Stimulated activated CD4-positive, alpha-beta T cell treated with anti-CD3 and anti-CD28 coated beads, TNF-alpha, amount 100 ng/mL, for 1 hour (primary cell): ENCODE measurements at places on chromosomes 7 and 10.

DNA sequence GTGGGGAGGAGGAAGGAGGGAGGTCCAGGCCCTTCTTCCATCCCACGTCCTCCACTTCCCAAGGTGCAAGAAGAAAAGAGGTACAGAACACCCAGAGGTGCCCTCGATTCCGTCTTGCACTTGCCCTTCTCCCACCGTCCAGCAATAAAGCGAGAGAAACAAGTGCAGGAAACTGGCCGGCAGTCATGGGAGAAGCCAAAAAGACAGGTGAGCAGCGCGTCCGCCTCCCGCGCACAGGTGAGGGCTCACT is 1.3 kb downstream of the C10orf95 start:
- DNase-seq: no peak

DNA sequence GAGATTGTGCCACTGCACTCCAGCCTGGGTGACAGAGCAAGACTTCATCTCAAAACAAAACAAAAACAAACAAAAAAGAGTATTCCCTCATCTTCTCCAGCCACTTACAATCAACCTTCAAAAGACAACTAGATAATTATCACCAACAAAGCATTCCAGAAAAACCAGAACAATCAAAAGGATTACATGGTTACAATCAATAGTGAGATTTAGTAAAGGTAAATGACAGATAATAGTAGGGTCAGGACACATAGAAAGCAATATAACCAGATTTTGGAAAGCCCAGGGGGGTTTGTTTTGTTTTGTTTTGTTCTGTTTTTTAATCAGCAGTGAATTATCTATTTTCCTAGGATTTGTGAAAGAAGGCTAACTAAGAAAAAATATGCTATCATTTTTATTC is 91.0 kb upstream of the PTN start:
- DNase-seq: no peak

DNA sequence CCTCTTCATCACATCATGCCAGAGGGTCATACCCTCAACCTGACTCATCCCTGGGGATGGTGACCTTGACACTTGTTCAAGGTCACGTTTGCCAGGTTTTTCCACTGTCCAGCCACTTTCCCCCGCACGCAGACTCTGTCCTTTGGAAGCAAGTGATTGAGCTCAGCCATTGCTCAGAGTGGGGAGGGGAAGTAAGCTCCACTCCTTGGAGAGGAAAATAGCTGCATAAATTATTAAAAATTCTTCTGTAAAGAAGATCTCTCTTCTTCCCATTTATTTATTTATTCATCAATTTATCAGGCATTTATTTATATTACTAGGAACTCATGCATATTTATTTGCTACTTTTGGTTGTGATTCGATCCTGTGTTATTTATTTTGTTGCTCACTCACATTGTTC is 88.0 kb downstream of the GLRX3 start:
- DNase-seq: no peak

GRCh38 chr10:69179089-69179742 is 818 bp upstream of the SUPV3L1 start:
- no peak for DNase-seq

GRCh38 chr10:4652111-4653010 is 173.6 kb upstream of the AKR1E2 start:
- no peak for DNase-seq

GRCh38 chr7:155807789-155808548 is 4.3 kb downstream of the SHH start:
- DNase-seq: no peak

DNA sequence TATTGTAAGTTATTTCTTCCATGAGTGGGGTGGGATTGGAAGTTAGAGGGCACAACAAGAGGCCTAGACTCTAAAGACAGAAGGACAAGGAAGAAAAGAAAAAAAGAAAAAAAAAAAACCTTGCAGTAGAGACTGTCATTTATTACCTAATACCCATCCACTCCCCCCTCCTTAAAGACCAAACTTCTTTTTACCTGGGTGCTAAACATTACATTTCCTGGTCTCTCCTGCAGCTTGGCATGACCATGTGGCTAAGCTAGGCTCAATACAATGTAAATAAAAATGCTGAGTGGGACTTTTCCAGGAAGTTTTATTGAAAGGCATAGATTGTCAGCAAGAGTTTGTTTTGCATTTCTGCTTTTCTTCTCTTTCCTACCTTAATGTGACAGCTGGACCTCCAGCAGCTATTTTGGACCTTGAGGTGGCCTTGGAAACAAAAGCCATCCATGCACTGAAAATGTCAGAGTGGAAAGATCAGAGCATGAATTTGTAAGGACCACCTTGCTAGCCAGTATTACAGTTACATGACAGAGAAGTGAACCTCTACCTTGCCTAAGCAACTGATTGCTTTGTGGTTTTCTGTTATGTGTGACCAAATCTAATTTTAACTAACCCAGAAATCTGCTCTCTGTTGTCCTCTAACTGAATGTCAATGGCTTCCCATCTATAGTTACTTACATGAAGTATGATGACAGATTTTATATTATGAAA is 81.3 kb upstream of the SFMBT2 start:
- no peak for DNase-seq

DNA sequence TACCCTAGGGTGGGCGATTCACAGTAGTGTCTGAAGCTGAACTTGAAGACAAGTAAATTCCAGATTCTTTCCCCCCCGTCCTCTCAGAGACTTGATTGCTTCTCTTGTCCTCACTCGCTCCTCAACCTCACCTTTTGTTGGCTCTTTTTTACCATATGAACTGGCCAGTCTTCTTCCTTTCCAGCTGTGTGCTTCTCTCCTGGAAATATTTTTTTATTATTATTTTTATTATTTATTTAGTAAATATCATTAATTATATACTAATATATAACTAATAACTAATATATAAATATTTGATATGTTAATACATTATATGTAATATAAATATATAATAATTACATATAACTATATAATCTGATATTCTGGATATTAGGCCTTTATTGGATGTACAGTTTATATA is 484.3 kb downstream of the GALNT17 start:
- DNase-seq: no peak

DNA sequence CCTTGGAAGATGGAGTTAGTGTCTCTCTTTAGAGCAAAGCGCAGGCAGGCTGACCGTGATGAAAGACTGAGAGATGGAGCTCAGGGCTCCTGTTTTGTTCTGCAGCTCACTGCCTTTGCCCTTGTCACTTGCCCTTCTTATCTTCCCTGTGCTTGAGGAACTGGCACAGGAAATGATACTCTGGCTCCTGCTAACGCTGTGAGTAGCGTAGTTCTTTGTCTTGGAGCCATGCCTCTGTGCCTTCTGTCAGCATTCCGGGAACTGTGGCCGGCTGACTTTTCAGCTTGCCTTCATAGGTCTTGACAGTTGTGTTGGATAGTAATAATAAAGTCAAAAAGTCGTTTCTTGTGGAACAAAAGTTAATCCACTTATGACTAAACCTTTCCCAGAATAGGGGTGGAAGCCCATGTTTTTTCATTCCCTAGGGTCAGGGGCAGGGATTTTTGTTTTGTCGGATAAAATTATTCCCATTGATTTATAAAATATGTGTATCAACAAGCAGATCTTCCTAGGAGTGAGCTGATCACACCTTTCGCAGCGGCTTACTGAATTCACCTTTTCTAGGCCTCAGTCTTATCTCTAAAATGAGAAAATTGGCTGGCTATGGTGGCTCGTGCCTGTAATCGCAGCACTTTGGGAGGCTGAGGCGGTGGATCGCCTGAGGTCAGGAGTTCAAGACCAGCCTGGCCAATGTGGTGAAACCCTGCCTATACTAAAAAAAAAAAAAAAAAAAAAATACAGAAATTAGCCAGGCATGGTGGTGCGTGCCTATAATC is 16.6 kb upstream of the TMEM236 start:
- no peak for DNase-seq

GRCh38 chr10:129532838-129533237 is 65.8 kb downstream of the MGMT start:
- DNase-seq: no peak

DNA sequence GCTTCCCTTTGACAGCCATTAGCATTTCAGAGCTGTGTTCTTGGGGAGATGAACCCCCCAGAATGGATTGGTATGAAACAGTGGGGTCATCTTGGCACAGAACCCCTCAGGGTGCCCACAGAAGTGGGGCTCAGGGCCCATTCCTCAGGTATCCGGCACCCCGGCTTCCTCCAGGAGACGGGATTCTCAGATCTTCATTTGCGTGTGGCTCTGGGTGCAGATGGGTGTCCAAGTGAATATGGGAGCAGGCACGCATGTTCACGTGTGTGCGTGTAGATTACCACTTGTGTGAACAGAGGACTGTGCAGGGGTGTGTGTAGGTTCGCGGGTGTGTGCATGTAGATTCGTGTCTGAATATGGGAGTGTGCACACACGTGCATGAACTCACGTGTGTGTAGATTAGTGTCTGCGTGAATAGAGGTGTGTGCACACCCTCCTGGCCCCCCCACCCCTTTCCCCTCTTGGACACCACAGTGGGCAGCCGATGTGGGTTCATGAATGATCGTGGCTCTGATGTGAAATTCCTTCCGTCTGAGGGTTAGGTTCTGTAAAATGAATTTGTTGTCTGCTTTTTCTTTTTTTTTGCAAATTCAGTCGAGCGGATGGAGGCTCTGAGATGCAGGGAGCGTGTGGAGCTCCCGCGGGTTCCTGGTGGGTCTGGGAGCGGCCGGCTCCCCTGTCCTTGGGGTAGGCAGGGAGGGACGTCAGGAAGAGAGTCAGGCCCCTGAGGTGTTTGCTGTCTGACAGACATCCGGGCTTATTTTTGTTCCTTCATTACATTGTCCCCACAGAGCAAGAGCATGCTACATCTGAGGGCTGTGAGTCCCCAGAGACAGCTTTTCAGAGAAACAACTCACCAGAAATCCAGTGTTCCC is 7.4 kb downstream of the ELFN1 start:
- no peak for DNase-seq

- DNase-seq: no peak
These were observed 159.2 kb upstream of the PITRM1 start for GRCh38 chr10:3331690-3332230.

DNA sequence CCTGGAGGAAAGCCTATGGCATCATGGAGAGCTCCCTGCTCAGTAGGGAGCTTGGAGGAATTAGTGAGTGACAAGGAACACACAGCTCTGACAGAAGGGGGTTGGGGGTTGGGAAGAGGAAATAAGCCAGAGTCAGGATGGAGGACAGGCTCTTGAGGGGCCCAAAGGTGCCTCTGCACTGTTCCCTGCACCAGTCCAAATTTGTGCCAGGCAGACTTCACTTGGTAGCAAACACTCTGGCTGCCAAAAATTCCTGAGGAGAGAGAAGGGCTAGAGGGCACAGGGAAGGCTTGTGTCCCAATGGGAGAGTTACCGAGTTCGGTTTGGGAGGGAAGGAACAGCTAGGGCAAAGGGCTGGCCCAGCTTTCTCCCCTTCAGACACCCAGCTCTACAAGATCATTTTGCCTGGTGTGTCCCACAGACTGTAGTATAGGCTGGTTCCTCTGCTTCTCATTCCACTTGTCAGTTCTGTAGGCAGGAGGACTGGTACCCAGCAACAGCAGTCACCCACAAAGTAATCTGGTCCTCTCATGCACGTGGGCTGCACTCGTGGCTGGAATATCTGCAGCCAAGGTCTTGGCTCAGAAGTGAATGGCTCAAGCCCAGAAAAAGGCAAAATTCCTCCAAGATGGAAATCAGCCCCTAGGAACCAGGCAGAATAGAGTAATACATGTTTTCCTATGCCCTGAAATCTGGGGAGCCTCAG is 8.0 kb upstream of the KCNIP2 start:
- no peak for DNase-seq

GRCh38 chr7:121447911-121448300 is 51.8 kb upstream of the FAM3C start:
- no peak for DNase-seq

- DNase-seq: no peak
These were observed 86.0 kb downstream of the FANK1 start for GRCh38 chr10:125982260-125982948.

- no peak for DNase-seq
These were observed 93.7 kb upstream of the NMT2 start for GRCh38 chr10:15262036-15262713.

DNA sequence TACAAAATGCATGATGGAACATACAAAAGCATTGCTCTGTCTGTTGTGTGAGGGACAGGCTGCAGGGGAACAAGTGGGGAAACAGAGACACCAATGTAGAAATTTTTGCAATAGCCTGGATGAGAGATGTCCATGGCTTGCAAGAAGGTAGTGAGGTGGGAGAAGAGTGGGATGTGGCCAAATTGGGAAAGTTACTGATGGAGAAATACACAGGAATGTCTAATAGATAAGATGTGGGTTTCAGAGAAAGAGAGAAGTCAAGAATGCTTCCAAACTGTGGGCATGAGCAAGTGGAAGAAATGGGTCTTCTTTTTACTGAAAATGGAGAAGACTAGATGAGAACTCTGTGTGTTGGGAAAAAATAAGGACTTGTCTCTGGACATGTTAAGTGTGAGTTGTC is 592.7 kb downstream of the TNS3 start:
- no peak for DNase-seq

GRCh38 chr10:96687317-96688012 is 32.8 kb downstream of the PIK3AP1 start:
- DNase-seq: no peak

GRCh38 chr10:124649214-124649613 is 95.0 kb downstream of the FAM53B start:
- no peak for DNase-seq

GRCh38 chr7:66768865-66769832 is 28.6 kb downstream of the RABGEF1 start:
- no peak for DNase-seq

GRCh38 chr7:27616914-27617548 is 45.7 kb downstream of the HIBADH start:
- no peak for DNase-seq

DNA sequence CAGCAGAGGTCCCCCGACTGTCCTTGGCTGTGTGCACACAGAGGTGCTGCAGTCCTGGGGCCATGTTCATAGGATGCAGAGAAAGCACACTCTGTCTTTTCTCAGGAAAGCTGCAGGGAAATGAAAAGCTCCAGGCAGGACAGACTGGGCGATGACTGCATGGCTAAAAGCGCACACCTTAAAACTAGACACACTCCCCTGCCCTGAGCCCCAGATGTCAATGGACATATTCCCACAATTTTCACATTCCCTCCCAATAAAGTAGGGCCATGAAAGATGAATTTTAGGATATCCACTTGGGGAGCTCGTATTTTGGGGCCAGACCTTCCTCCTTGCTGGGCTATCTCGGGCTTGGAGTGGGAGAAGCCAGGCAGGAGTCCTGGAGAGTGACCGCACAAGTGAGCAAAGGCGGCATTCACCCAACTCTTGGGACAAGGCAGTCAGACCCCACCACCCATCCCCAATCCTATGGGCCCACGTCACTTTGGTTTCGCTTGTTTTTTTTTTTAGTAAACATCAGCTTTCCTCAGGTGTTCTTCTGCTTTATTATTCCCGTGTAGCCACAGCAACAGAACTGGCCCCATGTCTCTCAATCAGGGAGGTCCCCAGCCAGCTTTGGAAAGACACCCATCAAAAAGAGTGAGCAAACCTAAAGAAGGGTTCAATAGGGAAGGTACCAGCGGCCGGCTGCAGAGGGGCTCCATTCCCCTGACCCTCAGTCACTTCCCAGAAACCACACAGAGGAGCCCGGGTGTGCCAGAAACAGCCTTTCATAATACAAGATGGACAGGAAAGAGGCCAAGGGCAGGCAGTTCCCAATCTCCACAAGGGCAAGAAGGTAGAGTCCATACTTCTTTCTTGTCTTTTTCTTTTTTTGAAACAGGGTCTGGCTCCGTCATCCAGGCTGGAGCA is 12.7 kb downstream of the GPRIN2 start:
- no peak for DNase-seq

- no peak for DNase-seq
These were observed 11.1 kb downstream of the WAC start for GRCh38 chr10:28544058-28544457.
